ENCODE measurements at places on chromosomes 12 and 14.

DNA sequence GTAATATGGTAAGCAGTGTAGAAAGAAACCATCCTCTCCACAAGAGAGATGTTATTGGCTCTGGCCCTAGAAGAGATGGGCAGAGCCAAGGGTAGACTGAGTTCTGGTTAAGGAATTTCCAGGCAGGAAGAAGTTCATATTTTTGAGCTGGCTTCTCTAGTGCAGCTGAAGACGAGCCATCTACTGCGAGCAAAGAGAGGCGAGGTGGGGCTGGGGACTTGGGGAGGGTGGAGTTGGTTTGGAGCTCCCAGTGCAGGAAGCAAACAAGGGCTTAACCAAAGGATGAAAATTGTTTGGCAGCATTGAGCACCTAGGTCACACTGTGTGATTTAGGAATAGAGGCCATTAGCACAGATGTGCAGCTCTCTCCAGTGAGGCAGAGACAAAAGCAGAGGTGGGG, 239.6 kb downstream of the ZFP36L1 start:
- no peak for DNase-seq

- no peak for DNase-seq
These were observed 21.3 kb downstream of the SPX start for GRCh38 chr12:21547437-21547836.

DNA sequence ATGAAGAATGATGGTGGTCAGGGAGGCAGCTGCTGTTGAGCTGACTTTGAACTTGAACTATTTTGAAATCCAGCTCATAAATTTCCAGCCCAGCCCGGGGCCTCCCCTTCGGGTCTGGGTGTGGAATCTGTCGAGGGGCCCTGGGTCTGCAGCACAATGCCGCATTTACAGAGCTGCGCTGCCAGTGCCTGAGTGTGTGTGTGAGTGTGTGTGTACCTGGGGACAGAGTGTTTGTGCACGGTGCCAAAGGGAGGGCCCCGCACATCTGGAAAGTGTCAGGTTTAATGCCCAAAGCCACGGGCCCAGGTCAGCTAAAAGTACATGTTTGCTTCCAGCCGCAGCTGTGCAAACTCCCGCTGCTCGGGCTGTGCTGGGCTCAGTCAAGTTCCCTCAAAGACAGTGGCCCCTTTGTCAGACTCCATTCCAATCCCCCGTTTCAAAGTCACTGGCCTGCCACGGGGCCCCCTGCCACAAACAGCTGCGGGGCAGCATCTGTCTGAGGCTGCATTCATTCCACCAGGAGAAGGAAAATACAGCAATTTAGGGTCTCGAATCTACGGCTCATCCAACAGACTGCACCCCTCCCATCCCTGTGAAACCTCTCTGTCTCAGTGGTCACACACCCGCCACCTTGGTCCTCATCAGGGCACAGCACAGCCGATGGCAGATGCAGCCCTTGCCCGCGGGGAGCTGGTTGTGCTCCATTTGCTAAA, 16.3 kb upstream of the RFLNA start:
- no peak for DNase-seq

GRCh38 chr14:82362452-82362851, 828.8 kb upstream of the SEL1L start:
- DNase-seq: no peak

- DNase-seq: no peak
These were observed 5.7 kb downstream of the CACNA2D4 start for GRCh38 chr12:1912580-1913376.

- DNase-seq: no peak
These were observed 459.8 kb downstream of the BCAT1 start for GRCh38 chr12:24488906-24489619.

GRCh38 chr12:64767495-64767894, 8.3 kb upstream of the GNS start:
- DNase-seq: no peak

GRCh38 chr12:40175045-40175444, 49.8 kb upstream of the LRRK2 start:
- no peak for DNase-seq

- DNase-seq: no peak
These were observed 48.5 kb downstream of the ATP23 start for GRCh38 chr12:57989838-57990237.

DNA sequence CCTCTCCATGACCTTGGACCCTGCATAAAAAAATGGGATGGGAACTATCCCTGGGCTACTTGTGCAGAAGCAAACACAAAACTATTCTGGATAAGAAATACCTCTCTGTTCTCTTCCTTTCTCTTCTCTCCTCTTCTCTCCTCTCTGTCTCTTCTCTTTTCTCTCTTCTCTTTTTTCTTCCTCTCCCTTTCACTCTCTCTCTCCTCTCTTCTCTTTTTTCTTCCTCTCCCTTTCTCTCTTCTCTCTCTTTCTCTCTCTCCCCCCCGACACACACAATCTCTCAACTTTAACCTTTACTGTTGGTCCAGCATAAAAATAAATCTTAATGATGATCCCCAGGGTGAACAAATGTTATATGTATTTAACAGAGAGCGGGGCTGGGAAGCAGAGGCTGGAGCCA, 141.4 kb downstream of the SRGAP1 start:
- no peak for DNase-seq

DNA sequence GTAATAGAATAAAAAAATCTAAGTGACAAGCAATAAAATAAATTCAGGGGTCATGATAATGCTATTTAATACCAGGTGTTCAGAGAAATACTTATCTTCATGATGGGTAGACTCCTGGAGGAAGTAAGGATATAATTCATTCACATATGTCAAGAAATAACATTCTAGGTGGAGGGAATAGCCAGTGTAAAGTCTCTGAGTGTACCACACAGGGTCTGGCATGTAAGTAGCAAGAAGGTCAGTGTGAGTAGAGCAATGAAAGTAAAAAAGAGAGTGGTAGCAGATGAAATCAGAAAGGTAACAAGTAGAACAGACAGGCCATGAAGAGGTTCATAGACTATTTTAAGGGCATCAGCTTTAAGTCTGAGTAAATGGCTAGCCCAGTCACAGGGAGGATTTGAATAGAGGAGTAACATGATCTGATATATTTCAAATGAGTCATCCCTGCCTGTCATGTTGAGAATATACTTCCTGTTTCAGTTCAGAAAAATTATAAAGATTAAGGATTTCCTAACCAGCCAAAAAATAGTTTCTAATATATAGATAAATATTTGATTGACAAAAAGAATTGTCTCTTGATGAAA, 519.9 kb downstream of the C12orf50 start:
- DNase-seq: no peak

DNA sequence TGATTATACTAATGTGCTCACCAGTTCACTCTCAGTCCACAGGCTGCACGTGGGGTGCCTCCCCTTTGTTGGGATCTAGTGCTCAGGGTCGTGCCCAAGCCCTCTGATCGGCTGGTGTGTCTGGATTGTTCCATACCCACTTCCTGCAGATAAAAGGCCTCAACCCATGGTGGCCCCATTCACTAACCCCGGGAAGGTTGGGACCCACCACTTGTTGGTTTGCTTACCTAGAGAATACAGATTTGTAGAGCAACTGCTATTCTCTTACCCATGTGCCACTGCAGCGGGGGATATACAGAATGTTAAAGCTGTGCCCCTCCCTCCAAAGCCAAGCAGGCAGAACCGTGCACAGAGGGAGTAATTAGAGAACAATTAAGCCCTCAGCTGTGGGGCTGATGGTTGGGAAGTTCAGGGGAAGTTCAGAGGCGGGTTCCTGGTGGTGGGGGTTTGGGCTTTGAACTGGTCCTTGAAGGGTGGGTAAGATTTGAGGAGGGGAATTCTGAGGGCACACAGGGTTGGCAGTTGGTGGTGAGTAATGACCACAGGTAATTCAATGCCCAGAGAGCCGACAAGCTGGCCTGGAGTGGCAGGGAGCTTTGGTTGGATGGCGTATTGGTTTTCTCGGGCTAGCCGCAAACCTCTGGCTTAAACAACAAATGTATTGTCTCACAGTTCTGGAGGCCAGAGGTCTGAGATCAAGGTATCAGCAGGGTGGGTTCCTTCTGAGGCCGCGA, 68.8 kb downstream of the ADCK1 start:
- DNase-seq: no peak

DNA sequence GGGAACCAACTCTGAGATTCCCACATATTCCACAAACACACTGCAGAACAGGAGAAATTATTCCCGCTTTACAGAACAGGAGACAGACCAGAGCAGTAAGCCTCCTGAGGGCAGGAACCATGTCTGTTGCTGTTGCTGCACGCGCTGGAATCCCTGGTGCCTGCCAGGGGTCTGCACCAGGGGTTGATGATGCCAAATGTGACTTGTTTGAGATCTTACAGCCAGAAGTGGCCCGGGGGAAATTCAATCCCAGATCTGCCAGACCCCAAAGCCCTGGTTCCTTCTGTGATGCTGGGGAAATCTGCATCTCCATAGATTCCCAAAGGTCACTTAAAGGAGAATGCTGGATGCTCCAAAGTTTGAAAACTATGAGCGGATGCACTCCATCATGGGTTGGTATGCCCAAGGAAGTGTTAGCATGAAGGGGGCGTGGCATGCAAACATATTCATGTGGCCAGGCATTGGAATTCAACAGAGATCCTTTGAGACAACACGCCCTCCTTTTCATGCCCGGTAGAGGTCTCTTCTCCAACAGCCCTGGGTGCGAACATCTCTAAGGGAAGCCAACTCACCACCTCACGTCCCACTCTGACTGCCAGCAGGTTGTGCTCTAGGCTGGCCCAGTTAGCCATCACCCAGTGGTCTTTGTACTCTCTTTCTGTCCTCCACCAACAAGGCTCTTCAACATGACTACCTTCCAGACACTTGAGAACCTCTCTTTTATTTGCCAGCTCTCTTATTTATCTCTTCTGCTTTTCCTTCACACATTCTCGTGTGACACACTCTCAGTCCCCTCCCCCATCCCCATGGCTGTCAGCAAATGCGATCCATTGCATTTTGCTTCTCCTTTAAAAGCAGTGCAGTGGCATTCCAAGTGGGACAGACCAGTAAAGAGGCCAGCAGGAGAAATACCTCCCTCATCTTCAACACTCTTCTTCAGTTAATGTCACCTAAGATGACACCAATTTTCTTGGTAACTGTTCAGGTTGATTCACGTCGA, 131.3 kb downstream of the ZFP36L1 start:
- DNase-seq: no peak

Data from GM12865 (cell line).